ENCODE measurements at places on chromosomes 1 and 21.

- DNase-seq = no peak
Observed at GRCh38 chr1:13799502-13800283, 99.7 kb downstream of the PRDM2 start.

- no peak for DNase-seq
Observed at GRCh38 chr21:40386294-40386911, 460.6 kb downstream of the DSCAM start.

GRCh38 chr1:30536530-30536929 lies 186.9 kb downstream of the MATN1 start:
- no peak for DNase-seq

GRCh38 chr1:11045428-11046269 lies 1.4 kb downstream of the MASP2 start:
- DNase-seq = no peak

DNA sequence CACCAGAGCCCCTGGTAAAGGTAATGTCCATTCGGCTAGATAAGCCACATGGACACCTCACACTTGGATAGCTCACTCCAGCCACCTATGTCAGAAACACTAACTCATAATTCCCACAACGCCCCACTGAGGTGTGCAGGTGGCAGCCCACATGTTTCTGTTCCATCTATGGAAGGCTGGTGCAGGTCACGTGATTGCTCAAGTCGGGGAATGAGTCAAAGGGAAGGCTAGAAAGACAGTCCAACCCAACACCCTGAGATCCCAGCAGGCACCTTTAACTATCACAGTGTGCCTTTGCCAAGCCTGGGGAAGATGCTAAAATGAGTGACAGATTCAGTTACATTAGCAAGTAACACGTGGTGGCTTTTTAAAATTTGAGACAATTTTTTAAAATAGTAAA lies 45.3 kb upstream of the KCNE1 start:
- DNase-seq = no peak

DNA sequence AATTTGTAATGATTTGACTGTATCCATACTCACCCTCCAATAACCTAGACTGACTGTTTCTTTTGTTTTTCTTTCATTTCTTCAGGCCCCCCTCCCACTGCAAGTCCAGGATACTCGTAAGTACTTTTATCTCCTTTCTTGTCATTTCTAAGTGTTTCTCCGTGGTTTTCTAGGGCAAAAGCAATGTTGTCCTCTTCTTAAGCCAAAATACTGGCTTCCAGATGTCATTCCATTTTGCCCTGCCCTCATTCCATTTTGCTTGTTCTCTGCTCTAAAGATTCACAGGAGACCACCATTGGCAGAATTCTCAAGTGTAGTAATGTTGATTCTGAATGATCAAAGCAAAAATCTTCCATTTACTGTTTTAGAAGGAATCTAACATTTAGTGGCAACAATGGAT lies 152.8 kb upstream of the UBE2U start:
- no peak for DNase-seq

GRCh38 chr1:225409051-225409450 lies 18.8 kb downstream of the LBR start:
- DNase-seq = no peak

DNA sequence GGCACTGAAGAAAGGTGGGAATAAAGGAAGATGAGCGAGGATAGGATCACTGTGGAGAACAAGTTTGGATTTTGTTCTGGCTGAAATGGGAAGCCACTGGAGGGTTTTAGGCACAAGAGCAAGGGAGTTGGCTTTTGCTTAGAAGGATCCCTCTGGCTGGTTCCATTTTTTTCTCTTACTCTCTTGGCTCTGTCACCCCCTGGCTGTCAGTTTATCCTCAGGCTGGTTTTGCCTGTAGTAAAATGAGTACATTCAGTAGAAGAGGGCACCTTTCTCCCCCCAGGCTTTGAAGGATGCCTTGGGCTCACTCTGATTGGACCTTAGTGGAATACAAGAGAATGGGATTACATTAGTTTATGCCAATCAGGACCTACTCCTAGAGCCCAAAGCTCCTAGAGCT lies 17.1 kb downstream of the CACHD1 start:
- DNase-seq = no peak
